Cortex of kidney (tissue), 1 donor: ENCODE measurements at places on chromosomes 1 and 21.

GRCh38 chr1:113780374-113781146, 21.3 kb upstream of the PHTF1 start:
- DNase-seq: no peak

DNA sequence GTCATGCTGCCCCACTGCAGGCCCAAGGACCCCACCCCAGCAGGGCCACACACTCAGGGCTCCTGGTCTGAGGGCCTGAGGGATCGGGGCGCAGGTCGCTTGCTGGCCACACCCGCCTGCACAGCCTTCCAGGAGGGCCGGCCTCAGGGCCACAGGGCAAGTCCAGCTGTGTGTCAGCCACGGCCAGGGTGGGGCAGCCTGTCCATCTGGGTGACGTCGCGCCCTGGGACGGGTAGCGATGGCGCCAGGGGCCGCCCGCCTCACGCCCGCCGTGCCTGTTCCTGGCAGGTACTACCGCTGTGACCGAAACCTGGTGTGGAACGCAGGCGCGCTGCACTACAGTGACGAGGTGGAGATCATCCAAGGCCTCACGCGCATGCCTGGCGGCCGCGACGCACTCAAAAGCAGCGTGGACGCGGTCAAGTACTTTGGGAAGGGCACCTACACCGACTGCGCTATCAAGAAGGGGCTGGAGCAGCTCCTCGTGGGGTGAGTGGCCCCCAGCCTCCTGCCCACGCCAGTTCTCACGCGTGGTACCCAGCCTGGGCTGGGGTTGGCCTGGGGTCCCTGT, 2.5 kb downstream of the COL6A1 start:
- no peak for DNase-seq

DNA sequence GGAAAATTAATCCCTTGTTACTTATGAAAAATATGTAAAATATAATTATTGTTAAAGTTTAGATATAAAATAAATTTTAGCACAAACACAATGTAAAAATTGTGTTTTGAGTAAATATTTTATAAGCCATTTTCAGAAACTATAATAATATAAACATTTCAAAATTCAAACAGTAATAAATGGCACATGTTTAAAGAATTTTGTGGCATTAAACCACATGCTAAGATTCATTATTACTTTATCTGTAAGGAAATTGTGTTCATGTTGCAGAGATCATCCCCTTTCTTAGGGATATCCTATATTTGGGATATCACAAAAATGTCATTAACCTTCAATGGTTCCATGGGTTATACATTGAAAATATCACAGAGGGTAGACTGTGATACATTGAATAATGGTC, 1044.3 kb downstream of the AMY1C start:
- DNase-seq: no peak

GRCh38 chr21:42622284-42622683, 31.1 kb upstream of the PDE9A start:
- DNase-seq: no peak

DNA sequence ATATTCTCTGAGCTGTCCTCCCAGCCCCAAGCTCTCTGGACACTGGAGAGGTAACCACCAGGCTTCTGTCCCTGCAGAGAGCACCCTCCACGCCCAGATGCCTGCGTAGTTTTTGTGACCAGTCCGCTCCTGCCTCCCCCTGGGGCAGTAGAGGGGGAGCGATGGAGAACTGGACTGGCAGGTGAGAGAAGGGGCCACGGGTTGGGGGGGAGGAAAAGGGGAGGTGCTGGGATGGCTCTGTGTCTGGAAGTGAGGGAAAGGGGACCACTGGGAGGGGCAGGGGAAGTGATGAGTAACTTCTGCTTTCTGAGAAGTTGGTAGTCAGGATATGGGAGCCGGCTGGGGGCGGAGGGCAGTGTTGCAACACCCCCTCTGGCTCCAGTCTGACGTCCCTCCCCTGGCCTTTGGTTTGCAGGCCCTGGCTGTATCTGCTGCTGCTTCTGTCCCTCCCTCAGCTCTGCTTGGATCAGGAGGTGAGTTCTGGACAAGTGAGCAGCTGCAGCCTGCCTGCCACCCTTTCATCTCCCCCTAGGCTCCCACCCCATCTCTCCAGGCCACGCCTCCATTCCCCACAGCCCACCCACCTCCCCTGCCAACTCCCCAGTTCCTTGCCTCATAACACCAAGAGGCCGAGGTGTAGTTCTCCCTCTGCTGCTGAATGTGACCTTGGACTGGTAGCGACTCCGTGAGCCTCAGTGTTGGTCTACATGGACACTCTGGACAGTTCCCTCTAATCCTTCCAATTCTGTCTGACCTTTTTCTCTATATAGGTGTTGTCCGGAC, 3.1 kb downstream of the ADAMTSL4 start:
- DNase-seq: no peak

DNA sequence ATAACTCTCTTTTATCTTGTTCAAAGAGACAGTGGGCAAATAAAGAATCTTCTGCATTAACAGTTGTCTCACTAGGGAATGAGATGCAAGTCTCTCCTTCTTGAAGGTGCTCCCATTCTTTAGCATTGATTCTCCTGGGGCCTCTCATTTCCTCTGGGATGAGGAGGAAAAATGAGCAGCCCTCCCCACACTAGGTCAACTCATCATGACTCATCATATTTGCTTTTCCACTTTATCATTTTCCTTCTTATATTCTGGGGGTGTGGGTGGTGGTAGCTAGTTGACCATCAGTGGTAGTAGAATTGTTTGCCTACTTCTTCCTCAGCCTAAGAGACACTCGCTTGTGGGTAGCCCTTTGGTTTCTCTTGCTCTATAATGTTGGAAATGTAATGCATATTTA, 182.0 kb upstream of the C1orf87 start:
- no peak for DNase-seq

DNA sequence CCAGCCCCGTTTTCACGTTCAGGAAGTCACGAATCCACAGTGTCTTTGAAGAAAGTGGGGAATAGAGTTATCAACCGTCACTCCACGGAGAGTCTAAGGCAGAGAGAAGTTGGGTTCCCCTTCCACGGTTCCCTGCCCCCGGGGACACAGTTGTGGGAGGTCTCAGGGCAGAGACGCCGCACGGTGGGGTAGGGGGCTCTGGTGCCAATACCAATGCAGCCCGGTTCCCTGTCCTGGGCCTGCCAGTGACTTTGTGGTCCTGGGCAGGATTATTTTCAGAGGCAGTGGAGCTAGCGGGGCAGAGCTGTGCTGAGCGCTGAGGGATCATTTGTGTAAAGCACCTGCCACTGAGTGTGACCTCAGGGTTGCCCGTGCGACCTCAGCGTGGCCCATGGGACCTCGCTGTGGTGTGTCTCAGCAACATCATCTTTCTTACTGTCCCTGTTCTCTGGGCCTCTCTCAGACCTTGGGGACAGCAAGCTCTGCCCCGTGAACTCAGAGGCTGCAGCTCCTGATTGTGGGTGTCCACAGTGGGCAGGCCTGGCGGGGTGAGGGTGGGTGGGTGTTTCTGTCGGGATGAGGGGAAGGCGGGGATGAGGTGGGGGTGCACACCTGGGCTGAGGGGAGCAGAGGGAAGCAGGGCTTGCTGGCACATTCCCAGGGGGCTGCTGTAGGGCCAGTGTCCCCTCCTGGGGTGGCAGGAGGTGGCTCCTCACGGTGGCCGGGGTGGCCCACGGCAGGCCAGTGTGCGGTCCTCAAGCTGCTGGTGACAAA, 65.2 kb downstream of the AGPAT3 start:
- no peak for DNase-seq

GRCh38 chr1:82634266-82634665, 833.5 kb downstream of the ADGRL2 start:
- no peak for DNase-seq

GRCh38 chr1:172613294-172613693, 45.6 kb upstream of the FASLG start:
- DNase-seq: no peak

DNA sequence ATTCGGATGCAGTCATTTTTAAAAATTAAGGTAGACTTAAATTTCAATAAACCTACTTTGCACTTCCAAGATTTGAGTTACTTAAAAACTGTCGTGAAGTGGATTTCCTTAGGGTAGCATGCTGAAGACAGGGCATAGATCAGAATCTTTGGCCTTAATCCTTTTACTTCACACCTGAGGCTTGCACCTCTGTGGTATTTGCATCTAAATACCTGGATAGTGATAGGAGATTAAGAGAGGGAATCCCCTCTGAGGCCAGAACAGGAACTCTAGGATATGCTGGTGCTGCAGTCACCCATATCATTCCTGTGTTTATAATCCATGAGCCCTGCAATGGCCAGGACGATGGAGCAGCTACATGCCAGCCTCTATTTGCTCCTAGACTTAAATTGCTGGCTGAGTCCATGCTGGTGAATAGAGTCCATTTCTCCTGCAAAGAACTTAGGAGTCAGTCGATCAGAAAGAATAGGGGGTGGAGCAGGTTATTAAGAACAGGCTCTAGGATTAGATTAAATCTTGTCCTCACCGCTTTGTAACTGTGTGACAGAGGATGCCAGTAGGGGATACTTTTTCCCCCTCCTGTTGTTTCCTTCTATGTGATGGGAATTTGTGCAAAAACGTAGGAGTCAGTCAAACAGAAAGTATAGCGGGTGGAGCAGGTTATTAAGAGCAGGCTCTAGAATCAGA, 333.6 kb downstream of the DUSP10 start:
- no peak for DNase-seq

DNA sequence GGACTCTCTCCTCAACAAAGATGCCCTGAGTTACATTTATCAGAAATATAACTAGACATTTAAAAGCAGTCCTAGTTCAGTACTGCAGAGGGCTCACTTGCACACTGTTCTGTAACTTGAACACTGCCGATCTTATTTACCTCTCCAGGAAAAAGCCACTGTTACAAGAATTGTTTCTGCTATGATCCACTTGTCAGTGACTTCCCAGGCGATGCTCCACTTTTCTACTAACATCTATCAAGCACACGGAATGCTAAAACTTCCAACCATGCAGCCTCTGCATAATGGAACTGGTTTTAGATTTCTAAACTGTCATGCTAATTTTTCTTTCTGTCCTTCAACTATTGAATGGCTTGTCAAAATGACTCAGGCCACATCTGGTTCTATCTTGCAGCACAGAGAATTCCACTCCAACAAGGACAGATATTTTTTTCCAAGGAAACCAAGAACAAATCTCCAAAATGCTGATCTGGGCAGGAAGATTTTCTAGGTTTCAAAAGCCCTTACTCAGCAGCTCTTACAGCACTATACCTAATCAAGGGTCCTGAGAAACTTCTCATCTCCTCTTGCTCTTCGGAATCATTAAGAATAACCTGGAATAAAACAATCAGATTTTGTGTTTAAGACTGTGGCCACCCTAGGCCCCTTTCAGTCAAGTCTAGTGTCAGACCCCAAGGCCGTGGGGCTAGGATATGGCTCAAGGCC, 9.9 kb downstream of the SEC16B start:
- DNase-seq: no peak

DNA sequence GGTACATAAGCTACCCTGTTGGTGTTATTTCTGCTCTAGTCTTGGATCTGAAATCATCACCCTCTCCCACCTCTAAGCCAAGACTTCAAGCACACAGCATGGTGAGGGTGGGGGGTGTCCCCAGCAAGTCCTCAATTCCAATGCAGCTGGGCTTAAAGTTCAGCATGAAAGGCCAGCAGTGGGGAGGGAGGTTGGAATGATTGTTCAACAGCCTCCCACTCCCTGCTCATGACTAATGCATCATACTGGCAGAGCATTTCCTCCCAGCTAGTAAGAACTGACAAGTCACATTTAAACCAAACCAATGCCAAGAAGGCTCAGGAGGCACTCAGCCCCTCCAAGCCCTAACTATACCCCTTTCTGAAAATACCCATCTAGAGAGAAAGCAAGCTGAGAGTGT, 50.1 kb downstream of the TIAM1 start:
- DNase-seq: no peak

DNA sequence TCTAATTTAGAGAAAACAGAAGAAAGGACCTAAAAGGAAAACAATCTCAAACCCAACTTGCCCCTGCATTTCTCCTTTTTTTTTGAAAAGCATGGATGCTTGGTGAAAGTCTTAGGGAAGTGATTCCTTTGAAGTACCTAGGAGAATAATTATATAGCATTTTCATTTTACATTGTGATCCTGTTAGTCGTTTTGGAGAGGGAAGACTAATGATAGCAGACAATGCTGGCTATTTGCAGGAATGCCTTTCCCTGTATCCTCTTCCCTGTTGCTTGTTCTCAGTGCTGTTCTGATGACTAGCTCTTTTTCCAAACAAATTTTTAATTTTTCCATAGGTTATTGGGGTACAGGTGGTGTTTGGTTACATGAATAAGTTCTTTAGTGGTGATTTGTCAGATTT, 53.9 kb downstream of the LAMC1 start:
- no peak for DNase-seq

DNA sequence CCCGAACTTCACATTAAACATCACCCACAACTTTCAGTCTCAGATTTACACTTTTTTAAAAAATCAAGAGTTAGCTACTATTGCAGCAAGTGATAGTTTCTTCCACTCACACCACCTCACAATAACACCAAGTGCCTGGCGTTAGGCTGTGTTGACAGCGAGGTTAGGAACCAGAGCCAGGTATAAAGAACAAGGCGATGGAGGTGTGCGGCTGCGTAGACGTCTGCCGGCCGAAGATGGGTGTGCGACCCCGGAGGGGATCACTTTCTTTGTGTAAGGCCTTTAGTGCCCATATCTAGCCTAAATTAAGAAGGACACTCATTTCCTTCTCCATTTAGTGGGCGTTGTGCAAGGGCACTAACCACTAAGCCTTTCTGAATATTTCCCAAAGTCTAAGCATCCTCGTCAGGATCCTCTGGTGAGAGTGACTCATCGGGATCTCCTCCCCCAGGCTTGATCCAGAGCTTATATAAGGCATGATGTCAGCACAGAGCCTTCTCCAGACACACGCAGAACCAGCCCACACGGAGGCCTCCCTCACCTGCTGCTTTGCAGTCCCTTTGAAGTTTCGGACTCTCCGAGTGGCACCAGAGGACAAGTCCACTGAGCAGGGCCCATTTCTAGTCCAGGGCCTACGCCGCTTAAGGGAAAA, 11.8 kb downstream of the NHLH2 start:
- DNase-seq: no peak

GRCh38 chr1:177632923-177633615, 336.8 kb downstream of the SEC16B start:
- no peak for DNase-seq

GRCh38 chr1:52590266-52590665, 11.9 kb upstream of the GPX7 start:
- DNase-seq: no peak

DNA sequence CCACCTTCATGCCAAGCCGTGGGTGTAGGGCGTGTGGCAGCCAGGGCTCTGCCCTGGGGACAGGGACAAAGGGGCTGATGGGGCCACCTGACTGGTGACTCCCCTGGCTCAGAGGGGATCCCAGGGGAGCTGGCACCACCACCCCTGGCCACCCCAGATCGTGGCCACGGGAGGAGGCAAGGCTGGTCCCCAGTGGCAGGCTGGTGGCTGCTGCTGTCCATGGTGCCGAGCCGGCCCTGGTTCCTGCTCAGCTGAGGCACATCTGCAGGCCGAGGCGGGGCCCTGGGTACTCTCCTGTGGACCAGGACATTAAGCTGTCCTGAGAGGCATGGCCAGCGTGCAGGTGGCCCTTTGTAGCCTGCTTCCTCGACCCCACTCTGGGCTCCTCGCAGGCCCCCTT, 6.5 kb downstream of the PLCH2 start:
- DNase-seq: no peak
